ENCODE measurements at places on chromosomes 13 and 19. TPM values are rescaled to one million over a fixed set of nuclear protein-coding genes. Genes with fewer than 3 reads are reported as not detected.

CBARP gene
- total RNA-seq, result 1.9 TPM

DNA sequence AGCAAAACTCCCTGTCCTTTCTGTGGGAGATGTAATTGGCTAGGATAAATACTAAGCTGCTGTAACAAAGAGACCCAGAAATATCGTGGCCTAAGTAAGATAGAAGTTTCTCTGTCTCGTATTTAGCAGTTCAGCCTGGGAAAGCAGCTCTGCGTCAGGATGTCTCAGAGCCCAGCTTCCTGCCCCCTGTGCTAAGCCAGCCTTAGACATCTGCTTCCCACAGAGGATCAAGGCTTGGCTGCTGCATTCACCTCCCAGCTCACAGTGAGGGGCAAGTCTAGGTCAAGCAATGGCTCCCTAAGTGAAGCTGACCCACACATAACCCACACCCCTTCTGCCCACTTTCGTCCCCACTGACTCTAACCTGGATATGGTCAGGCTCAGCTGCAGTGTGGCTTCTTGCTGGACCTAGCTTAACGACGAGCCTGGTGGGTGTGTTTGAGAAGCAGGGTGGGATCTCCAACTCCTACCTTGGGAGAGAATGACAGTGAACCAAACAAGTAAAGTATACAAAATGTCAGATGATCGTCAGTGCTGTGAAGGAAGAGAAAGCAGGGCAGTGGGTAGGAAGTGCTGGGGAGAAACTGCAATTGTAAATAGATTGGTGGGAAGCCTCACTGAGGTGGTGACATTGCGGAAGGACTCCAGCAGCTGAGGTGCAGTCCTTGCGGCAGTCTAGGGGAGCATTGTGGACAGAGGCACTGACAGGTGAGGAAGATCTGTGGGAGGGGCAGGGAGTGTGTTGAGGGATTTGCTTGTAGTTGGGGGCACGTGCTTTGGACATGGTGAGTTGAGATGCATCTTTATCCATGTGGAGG lies 82.9 kb downstream of the TNFRSF19 start:
- DNase-seq, result no peak
- no peaks in the 10 kb centered on the region for H3K4me1 ChIP-seq
- no peaks in the 10 kb centered on the region for H3K36me3 ChIP-seq
- H3K27me3 ChIP-seq, result no peaks in the 10 kb centered on the region

GRCh38 chr13:45536224-45536623 lies 71.5 kb downstream of the COG3 start:
- H3K27me3 ChIP-seq, result no peaks in the 10 kb centered on the region
- H3K36me3 ChIP-seq, result peaks cover 20% of the 10 kb centered on the region
- no peaks in the 10 kb centered on the region for H3K4me1 ChIP-seq

- peak; percentile 49 for DNase-seq
- H3K4me1 ChIP-seq, result no peaks in the 10 kb centered on the region
These were observed 233.3 kb upstream of the NBEA start for GRCh38 chr13:34708566-34709313.

GRCh38 chr19:49920624-49921363 lies 8.2 kb upstream of the ATF5 start:
- H3K4me1 ChIP-seq, result no peaks in the 10 kb centered on the region
- H3K27ac ChIP-seq, result no peak overlapping the region
- H3K4me3 ChIP-seq, result no peak overlapping the region
